ENCODE measurements at places on chromosomes 4 and X. TPM values are rescaled to one million over a fixed set of nuclear protein-coding genes. Genes with fewer than 3 reads are reported as not detected.

The ANXA3 gene
- 65.1 TPM for total RNA-seq

The POU3F4 gene
- total RNA-seq: not detected

The SCRG1 gene
- not detected for total RNA-seq

The DSPP gene
- total RNA-seq: not detected

The RAB39B gene
- total RNA-seq: not detected

- DNase-seq: no peak
- H3K27me3 ChIP-seq: no peaks in the 10 kb centered on the region
- no peak overlapping the region for H3K4me3 ChIP-seq
- H3K4me1 ChIP-seq: peaks cover 15% of the 10 kb centered on the region
- no peak overlapping the region for H3K27ac ChIP-seq
- no peaks in the 10 kb centered on the region for H3K36me3 ChIP-seq
Measured at GRCh38 chrX:65673857-65674203, 6.4 kb downstream of the MSN start.

- no peak for DNase-seq
- H3K4me3 ChIP-seq: no peak overlapping the region
- no peak overlapping the region for H3K27ac ChIP-seq
- H3K27me3 ChIP-seq: no peaks in the 10 kb centered on the region
- H3K36me3 ChIP-seq: no peaks in the 10 kb centered on the region
- no peaks in the 10 kb centered on the region for H3K4me1 ChIP-seq
Measured at GRCh38 chr4:105748222-105748621, 39.6 kb downstream of the GSTCD start.

DNA sequence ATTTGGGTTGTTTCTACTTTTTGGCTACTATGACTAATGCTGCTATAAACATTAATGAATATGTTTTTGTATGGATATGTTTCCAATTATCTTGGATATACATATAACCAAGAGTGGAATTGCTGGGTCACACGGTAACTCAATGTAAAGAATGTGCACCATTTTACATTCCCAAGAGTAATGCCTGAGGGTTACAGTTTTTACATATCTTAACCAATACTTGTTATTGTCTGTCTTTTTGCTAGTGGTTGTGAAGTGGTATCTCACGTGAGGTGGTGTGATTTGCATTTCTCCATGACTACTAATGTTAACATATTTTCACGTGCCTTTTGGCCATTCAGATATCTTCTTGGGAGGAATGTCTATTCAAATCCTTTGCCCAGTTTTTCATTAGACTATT lies 200.3 kb upstream of the MAB21L2 start:
- H3K36me3 ChIP-seq: no peaks in the 10 kb centered on the region
- no peaks in the 10 kb centered on the region for H3K4me1 ChIP-seq
- no peak for DNase-seq
- H3K27me3 ChIP-seq: no peaks in the 10 kb centered on the region
- no peak overlapping the region for H3K4me3 ChIP-seq

DNA sequence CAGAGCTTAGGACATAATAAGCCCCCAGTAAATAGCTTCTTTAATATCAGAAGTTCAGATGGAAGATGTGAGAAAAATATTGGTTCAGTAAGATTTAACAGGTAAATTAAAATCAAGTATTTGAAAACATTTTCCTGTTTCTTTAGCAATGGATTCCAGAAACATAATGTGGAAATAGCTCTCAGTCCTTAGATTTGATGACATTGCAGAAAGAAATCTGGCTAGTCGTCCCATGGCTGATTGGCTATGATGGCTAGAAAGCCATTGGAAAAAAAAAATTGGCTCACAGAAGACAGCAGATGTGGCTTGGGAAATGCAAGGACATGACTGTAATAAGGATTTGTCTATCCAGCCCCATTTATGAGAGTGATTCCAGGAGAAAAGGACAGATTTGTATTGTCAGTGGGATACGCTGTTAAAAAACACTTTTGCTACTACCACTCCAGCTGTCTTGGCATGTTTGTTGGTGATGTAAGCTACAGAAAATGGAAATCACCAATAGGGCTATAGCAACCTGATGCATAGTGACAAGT lies 78.3 kb downstream of the AR start:
- H3K27ac ChIP-seq: no peak overlapping the region
- no peaks in the 10 kb centered on the region for H3K4me1 ChIP-seq
- no peaks in the 10 kb centered on the region for H3K36me3 ChIP-seq
- H3K4me3 ChIP-seq: no peak overlapping the region

DNA sequence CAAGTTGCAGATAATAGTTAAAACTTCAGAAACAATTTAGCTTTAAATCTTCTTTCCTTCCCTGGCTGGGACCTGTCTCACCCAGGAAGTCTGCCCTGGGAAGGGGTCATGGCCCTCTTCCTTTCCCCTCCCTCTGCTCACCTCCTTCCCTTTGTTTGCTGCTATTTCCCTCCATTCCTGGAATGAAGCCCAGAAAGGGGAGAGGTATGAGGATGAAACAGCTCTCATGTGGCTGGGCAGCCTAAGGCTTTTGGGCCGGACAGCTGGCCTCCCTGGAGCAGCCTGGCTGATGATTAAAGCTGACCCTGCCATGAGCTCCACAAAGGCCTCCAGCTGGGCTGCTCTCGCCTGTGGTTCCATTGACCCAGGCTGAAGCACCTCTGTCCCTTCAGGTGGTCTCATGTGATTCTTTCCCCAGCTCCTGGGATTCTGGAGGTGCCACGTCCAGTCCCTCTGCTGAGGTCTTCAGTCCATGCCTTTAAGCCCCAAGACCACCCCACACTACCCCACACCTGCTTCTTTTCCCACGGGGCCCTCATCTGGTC lies 202.1 kb downstream of the PTTG2 start:
- no peak overlapping the region for H3K4me3 ChIP-seq
- no peaks in the 10 kb centered on the region for H3K27me3 ChIP-seq
- peaks cover 47% of the 10 kb centered on the region for H3K4me1 ChIP-seq
- H3K36me3 ChIP-seq: no peaks in the 10 kb centered on the region
- DNase-seq: peak; percentile 64

- H3K36me3 ChIP-seq: no peaks in the 10 kb centered on the region
- H3K4me3 ChIP-seq: no peak overlapping the region
- H3K27ac ChIP-seq: no peak overlapping the region
- H3K27me3 ChIP-seq: no peaks in the 10 kb centered on the region
Measured at GRCh38 chr4:2220016-2220630, 21.8 kb downstream of the HAUS3 start.

GRCh38 chr4:119587796-119588195 lies 40.8 kb downstream of the PDE5A start:
- DNase-seq: no peak
- H3K36me3 ChIP-seq: no peaks in the 10 kb centered on the region
- H3K27me3 ChIP-seq: no peaks in the 10 kb centered on the region
- H3K4me3 ChIP-seq: no peak overlapping the region
- H3K4me1 ChIP-seq: peaks cover 15% of the 10 kb centered on the region

GRCh38 chr4:31089815-31090214 lies 369.6 kb downstream of the PCDH7 start:
- no peak overlapping the region for H3K4me3 ChIP-seq
- H3K36me3 ChIP-seq: no peaks in the 10 kb centered on the region
- peaks cover 5% of the 10 kb centered on the region for H3K4me1 ChIP-seq
- H3K27me3 ChIP-seq: no peaks in the 10 kb centered on the region

DNA sequence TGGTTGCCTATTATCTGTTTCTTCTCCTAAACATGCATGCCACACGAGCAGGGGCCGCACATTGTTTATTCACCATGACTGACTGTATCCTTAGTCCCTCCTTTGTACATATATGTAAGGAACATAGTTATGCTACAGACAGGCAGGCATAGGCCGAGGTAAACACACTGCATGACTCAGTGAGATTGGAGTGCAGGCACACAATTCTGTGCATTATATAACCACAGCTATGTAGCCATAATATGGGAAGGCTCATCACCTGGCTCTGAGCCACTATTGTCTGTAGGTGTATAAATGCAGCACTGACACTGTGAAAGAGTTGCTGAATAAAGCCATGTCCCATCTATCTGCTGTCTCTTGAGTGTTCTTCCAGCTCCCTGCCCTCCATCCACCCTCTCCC lies 431.6 kb downstream of the IDS start:
- no peaks in the 10 kb centered on the region for H3K27me3 ChIP-seq
- H3K27ac ChIP-seq: no peak overlapping the region
- no peaks in the 10 kb centered on the region for H3K36me3 ChIP-seq
- DNase-seq: no peak
